ENCODE measurements at places on chromosomes 6 and 20.

DNA sequence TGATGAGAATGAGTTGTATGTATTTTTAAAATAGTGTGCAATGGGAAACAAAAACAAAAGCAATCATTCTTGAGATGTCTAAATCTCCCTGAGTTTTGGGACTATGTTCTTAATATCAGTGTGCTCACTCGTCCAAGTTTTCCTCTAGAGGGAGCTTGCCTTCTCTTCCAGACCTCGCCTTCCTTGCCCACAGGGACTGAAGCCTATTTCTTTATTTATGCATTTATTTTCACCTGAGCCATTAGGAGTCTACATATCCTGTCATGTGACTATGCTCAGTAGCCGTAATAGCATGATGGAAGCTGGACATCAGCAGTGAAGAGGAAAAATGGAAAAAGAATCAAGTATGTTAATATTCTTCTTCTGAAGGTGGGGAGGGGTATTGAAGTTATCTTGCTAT, 131.2 kb downstream of the SH3BGRL2 start:
- DNase-seq, result no peak

GRCh38 chr6:169427856-169428255, 174.2 kb upstream of the THBS2 start:
- DNase-seq, result no peak

GRCh38 chr20:19073584-19074218, 138.7 kb upstream of the SLC24A3 start:
- DNase-seq, result no peak

DNA sequence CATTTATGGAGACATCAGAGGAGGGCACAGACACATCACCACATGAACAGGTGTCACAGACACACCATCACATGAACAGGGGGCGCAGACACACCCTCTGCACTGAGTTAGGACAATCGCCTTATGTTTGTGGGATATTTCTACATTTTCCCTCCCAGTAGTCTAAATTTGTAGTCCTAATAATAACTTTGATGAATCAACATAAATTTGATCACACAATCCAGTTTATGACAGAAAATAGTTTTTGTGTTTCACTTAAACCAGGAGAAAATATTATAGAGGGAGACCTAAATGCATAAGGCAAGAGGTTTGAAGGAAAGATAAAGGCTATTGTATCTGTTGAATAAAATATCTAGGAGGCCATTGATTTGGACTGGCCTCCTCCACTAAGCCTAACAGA, 195.7 kb downstream of the GPX5 start:
- no peak for DNase-seq

DNA sequence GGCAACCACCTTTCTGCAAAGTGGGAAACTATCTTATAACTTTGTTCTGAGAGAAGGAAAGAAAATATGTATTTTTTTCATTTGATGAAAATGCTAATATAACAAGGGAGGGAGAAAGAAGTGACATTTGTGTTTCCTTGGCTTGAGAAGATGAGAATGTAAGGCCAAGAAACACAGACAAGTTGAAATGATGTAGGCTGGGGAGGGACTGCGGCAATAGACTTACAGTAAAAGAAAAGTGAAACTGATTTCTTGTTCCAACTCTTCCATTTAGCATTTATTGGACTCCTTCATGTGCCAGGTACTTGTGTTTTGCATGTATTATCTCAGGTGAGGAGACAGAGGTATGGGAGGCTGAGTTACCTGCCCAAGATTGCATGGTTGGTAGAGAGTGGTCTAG, 130.9 kb downstream of the CARMIL1 start:
- no peak for DNase-seq

- no peak for DNase-seq
These were observed 301.8 kb downstream of the FOXC1 start for GRCh38 chr6:1911474-1911873.

DNA sequence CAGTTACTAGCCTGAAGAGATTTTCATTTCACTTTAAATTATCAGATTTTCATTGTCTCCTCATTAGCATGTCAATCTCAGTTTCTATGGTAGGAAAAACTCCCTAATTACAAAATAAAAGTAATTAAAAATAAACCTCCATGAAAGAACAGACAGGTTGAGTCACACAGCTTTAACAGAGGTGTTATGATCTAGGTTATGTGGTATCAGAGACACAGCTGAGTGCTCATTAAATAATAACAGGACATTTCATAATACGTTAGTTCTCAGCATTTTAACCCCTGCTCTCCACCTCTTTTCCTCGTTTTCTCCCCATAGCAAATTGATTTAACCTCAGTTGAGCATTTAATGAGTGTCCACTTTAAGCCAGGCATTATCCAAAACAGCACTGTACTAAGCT, 21.9 kb downstream of the TPBG start:
- no peak for DNase-seq

GRCh38 chr6:32460528-32460927, 20.8 kb downstream of the HLA-DRA start:
- DNase-seq, result no peak

DNA sequence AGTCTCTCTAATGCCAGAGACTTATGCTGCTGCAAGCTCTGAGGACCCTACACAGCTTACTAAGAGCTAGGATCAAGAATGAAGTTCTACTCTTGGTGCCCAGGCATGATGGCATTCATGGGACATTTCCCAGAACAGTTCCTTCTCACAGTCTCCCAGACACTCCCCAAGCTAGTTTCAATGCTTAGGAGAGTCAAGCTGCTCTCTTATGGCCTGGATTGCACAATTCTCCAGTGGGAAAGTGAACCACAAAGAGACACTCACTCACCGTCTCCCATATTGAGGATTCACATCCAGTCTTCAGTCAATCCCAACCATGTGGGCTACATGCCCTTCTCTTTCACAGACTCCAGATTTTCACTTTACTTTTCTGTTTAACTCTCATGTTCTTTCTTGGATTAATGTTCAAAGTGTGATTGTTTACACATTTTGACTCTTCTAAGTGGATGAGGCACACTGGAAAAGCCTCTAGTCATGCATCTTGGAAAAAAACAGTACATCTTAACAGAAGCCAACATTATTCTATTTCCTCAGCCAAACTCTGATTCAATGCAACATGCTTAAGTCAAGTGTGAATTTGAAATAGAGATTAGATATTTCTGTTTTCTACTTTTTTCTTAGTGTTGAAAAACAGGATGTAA, 447.8 kb upstream of the BTBD3 start:
- no peak for DNase-seq

DNA sequence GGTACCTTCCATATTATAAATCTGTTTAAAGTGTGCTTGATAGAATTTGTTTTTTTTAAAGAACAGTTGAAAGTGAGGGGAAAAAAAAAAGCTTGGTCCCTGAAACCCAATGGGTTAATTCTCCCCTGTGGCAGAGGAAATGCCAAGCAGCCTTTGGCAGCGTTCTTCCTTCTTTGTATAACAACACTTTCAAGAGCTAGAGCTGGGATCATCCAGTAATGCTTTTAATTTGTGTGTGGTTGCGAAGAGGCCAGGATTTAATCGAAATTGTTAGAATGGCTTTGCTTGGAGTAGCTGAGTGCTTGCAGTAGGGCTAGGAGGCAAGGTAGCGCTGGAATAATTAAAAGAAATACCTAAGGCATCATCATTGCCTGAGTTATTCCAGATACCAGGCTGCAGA, 692.0 kb downstream of the DHX35 start:
- no peak for DNase-seq

DNA sequence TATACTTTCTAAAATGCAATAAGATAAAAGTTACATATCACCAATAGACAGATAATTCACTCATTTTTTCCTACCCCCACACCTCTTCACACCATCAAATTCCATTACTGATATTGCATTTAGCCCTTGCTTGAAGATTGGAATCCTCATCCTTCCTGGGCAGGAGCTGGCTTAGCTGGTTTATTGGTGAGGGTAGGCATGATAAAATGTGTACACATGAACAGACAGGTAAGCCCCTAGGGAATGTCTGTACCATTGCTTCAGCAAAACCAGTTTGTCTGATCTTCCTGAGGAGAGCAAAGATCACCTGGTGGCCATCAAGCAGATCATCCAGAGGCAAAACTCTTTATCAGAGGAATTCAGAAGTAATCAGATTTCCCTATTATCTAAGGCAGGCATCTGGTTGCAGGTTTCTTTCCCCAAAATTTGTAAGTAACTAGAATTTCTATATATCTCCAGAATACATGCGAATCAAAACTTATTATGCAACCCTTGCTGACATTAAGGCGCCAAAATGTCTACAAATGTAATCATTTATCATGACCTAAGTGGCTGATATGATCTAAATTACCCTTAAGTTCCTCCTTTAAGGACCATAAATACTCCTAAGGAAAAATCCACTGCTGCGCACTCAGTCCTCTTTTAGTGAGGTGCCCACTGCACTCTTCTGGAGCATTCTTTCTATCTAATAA, 6.6 kb upstream of the FABP7 start:
- no peak for DNase-seq

GRCh38 chr6:145883263-145883662, 68.7 kb upstream of the FBXO30 start:
- DNase-seq, result no peak

DNA sequence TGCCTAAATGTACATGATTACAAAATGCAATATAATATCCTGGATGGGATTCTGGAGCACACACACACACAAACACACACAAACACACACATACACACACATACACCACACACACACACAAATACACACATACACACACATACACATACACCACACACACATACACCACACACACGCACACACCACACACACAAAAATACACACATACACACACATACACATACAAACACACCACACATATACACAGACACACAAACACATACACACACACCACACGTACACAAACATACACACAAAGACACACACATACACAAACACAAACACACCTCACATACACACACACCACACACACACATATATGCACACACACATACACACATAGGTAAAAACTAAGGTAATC, 134.6 kb upstream of the SYNDIG1 start:
- DNase-seq, result no peak

DNA sequence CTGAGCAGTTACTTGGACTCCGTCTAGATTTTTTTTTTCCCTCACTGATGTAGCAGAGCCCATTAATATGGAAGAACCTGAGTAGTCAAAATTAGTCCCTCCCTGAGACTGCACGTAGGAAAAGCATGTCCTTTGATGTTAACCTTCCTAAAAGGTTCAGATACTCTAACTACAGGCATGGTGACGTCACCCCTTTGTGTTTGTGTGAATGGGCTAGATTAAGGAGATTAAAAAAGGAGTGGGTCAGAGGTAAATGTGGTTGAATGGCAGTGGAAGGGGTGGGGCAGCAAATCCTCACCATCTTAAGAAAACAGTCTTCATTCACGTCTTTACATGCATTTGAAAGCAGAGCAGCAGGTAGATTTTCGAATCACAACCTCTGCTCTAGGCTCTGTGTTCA, 521.1 kb downstream of the TFAP2B start:
- no peak for DNase-seq

GRCh38 chr20:24481173-24481572, 11.7 kb downstream of the SYNDIG1 start:
- DNase-seq, result no peak

- DNase-seq, result no peak
These were observed 47.9 kb downstream of the GNAS start for GRCh38 chr20:58900397-58900796.

- no peak for DNase-seq
These were observed 45.3 kb downstream of the CDK19 start for GRCh38 chr6:110769923-110770322.

DNA sequence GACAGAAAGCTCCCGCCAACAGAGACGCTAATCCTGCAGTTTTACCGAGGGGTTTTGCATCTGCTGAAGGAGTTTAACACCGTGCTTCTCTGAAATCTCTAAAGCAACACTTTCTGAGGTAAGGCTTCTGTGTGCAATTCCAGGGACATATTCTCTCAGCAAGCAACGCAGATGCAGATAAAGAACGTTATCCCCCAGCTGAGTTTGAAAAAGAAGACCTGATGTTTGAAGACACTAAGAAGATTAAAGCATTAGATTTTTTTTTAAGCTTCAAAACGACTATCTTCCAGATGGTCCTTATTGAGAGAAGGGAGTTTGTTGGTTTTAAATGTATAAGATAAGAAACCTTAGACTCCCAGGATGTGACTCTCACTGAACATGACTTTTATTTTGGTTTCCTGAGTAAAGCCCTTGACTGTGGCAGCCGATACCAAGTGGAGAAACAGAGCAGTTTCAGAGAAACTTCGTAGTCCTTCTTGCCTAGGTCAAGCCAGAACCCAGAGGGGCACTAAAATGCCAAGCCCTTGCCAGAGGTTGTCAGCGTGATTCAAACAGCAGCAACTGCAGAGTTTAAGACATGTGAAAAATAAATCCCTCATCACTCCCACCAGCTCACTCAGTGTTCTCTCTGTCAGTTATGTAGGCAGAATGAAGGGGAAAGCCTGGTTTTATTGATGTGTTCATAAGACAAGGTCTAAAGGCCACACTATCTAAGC, 353.3 kb upstream of the CNR1 start:
- DNase-seq, result no peak

DNA sequence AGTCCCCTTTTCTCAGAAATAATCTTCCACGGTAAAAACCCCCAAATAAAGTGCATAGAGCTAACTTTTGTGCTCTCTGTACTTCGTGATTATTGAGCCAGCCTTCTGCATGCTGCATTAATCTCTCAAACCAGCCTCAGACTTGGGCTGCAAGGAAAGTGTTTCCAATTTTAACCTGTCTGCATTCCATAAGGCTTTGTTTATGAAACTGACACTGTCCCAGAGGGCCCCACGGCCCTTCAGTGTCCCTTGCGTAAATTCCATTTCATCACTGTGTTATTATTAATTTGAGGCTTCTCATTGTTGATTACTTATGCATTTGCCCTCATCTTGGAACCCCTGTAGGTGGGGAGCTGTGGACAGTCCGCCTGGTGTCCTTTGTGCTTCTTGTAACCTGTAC, 15.6 kb upstream of the SNRPB2 start:
- DNase-seq, result no peak

DNA sequence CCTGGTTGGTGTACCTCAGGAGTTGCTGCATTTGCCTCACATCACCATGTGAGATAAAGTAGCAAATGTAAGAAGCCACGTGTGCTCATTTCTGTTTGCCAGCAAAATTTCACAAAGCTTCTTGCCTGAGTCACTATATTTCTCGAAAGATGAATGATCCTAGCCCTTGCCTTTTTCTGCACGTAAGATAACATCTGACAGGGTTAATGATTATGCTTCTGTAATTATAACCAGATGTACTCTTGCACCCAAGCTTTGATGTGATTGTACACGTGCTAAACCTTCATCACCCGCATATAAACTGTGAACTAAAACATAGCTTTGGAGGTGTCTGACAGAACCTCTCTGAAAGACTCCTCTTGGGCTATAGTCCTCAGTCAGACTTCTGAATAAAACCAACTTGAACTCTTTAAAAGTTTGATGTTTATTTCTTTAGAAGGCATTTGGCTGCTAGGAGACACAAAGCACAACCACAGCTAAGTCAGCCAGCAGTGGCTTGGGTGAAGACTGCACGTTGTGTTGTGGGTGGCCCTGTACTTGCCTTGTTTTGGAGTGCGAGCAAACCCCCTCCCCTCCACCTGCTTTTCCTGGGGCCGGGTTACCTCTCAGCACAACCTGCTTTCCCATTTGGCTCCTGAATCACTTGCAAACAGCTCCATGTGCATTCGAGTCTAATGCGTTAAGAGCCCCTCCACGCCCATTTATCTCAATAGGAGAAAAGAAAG, 19.3 kb downstream of the PROKR2 start:
- DNase-seq, result no peak

GRCh38 chr6:145842693-145843546, 28.3 kb upstream of the FBXO30 start:
- no peak for DNase-seq

- DNase-seq, result no peak
These were observed 19.7 kb downstream of the NPEPL1 start for GRCh38 chr20:58712151-58712791.

Data from stimulated activated CD4-positive, alpha-beta T cell treated with anti-CD3 and anti-CD28 coated beads, Interleukin-1b, Interleukin-23, amount 100 ng/mL, for 1 hour (primary cell).